ENCODE measurements at places on chromosomes 6 and 20.

- DNase-seq: no peak
Observed at GRCh38 chr20:54550776-54551396, 75.5 kb downstream of the DOK5 start.

DNA sequence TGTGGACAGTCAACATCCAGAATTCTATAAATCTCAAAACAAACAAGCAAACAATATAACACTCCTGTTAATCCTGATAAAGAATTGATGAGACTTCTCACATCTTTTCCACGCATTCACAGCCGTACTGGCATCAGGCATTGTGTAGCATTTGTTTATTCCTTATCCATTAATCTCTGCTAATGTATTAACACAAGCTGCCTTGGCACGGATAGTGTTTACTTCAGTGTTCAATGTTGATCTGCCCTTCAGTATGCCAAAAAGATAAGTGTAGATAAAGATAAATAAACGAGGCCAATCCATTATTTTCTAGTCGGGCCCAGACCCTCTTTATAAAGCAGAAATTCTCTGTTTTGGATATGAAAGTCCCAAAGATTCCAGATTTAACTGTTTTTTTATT, 16.1 kb downstream of the UFL1 start:
- no peak for DNase-seq

- DNase-seq: no peak
Observed at GRCh38 chr6:14321992-14322772, 204.6 kb downstream of the CD83 start.

- DNase-seq: no peak
Observed at GRCh38 chr20:57291003-57291402, 24.6 kb upstream of the BMP7 start.

DNA sequence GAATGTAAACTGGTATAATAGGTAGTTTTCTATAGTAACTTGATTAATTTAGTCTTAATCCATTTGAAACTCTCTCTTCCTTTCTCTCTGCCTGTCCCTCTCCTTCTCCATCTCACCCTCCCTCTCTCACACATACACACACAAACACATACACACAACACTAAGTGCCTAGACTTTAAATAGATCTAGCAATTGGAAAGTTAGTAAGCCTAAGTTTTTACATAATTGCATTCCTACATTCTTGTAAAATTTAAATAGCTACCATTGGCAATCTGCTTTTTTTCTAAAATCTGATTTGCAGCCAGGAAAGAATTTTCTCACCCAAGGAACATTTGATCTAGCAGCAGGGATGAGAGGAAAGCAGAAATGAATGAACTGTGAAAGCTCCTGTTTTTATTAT, 15.7 kb downstream of the GFRA4 start:
- DNase-seq: no peak

DNA sequence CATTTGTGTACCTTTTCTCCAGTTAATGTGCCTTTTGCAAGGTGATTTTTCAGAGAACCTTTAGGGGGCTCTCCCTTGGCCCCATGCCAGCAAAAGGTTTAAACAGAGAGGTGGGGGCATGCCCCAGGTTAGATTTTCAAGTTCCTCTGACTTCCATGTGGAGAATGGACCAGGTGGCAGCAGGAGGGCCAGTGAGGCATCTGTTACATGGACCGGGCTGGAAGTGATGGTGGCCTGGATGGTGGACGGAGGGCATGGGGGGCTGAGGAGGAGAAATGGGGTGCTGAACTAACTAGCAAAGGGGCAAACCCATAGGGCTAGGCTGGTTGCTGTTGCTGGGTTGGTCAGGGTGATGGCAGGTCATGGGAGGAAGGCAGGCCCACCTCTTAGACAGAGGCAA, 20.7 kb upstream of the BPI start:
- no peak for DNase-seq

GRCh38 chr20:29299811-29300578, 1957.5 kb upstream of the DEFB115 start:
- DNase-seq: no peak

DNA sequence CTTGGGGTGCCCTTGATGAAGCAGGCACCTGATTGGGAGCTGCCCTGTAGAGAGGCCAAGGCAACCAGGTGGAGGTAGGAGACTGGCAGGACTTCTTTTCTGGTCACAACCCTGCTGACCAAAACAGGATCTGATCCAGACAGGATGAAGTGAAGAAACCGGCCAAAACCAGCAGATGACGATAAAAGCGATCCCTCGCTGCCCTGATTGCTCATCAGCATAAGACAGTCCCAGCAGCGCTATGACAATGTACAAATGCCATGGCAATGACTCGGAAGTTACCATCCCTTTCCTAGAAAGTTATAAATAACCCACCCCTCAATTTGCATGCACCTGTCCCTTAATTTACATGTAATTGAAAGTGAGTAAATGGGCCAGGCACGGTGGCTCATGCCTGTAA, 88.4 kb upstream of the PDE10A start:
- DNase-seq: no peak

- DNase-seq: no peak
Observed at GRCh38 chr6:66962082-66962481, 1255.1 kb upstream of the EYS start.

- no peak for DNase-seq
Observed at GRCh38 chr6:129717277-129717676, 7.3 kb upstream of the ARHGAP18 start.

DNA sequence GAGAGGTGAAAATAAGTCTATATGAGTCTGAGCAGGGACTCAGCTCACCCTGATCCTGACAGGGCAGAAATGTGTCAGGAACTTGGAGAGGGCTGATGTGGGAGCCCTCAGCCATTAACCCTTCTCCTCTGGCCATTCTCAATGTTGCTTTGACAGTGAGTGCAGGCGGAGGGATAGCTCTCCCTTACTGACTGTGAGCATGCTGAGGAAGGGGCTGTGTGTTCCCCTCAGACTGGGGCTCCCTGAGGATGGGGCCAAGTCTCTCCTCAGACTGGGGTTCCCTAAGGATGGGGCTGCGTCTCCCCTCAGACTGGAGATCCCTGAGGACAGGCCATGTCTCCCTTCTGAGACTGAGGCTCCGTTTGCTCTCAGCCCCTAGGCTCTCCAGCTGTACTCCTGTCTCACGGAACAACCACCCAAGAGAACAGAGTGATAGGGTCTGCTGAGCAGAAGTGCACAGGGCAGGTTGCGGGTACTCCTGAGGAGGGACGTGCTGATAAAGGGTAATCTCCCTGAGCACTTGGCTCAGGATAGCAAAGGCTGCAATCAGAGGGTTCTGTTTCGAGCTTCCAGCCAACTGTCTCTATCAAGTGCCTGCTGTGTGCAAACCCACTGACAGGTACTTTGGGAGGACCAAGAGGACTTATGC, 141.0 kb downstream of the MRPL14 start:
- DNase-seq: no peak

- peak; percentile 65 for DNase-seq
Observed at GRCh38 chr20:63520934-63521601, 503 bp downstream of the PPDPF start.

- DNase-seq: no peak
Observed at GRCh38 chr6:37727996-37728395, 30.3 kb upstream of the MDGA1 start.

GRCh38 chr20:51562332-51563173, 20.0 kb upstream of the NFATC2 start:
- DNase-seq: no peak

DNA sequence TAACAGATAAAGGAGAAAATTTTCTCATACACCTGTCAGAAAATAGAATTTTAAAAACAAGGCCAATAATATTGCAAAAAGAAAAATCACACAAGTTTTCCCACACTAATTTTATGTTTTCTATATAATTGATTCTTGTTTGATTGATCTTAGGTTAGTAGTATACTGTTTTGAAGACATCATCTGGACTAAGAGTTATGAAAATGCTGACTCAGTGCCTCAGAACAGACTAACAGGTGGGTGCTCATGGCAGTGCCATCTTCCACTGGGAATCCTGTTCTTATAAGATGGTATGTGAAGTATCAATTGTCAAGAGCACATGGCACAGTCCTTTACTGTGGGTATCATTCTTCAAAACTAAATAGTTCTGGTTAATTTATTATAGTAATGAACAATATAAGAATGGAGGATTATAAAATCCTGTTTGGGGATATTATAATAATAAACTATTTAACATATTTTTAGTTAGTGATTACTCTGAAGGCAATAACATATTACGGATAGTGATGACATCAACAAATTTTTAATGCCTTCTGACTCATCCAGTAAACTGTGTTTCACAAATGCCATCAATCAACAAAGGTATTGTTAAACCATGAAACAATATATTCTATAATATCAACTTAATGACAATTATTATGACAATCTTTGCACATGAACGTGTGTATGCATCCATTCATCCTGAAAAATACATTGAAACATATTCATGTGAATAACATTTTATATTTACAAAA, 384.6 kb upstream of the KHDRBS2 start:
- no peak for DNase-seq

- DNase-seq: no peak
Observed at GRCh38 chr6:103885446-103885845, 974.3 kb downstream of the HACE1 start.

DNA sequence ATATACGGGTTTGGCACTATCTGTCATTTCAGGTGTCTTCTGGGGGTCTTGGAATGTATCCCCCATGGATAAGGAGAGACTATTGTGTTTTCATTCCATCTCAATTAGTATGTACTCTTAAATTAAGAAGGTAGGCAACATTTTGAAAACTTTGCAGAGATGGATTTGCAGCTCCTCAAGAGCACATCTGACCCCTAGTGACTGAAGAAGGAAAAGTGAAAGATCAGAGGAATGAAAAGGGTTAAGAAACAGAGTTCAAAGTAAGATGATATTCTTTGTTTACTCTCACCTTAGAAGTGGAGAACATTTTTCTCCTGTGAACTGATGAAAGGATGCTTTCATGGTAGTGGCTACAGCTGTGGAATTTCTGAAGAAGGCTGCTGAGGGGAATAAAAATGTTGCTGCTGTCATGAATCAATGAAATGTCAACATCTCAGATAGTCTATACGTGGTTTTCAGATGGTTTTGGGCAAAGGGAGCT, 41.5 kb downstream of the SH3BGRL2 start:
- no peak for DNase-seq

Measured in CD4-positive, alpha-beta T cell treated with Interleukin-15 for 4 hours (primary cell).